ENCODE measurements at places on chromosomes 1 and 21.

DNA sequence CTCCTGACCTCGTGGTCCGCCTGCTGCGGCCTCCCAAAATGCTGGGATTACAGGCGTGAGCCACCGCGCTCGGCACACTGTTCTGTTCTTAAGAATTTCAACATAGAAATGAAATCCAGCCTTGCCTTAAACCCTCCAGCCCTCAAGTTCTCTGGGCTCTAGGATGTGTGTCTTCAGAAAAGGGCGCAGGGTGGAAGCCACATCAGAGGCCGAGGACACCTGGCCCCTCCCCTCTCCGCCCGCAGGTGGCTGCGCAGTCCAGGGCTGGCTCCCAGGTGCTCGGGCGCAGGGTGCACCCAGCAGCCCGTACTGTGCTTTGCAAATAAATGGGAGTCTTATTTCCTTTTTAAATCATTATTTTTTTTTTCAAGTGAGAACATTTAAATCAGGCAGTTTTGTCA is 2.0 kb upstream of the C1orf174 start:
- DNase-seq = no peak

DNA sequence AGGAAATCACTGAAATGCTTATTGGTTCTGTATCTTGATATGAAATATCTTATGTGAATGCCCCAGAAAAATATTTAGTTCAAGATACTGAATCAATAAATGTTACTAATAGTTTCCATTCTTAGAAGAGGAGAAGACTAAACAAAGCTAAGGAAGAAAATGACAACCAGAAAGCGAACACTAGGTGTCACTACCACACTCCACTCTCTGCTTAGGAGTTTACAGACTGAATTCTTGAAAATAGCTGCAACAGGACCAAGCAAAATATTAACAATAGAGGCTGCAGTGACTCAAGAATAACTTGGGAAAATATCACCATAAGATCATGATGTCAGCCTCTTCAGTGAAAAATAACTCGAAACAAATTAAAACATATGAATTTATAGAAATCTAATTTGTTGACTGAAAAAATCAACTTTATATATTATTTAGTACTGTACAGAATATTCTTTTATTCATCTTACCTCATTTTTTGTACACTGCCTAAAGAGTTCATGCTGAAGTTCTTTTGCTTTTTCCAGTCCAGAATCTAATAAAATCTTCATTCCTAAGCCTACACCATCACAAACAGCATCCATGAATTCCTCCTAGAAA is 61.6 kb downstream of the KIF14 start:
- peak; percentile 62 for DNase-seq

DNA sequence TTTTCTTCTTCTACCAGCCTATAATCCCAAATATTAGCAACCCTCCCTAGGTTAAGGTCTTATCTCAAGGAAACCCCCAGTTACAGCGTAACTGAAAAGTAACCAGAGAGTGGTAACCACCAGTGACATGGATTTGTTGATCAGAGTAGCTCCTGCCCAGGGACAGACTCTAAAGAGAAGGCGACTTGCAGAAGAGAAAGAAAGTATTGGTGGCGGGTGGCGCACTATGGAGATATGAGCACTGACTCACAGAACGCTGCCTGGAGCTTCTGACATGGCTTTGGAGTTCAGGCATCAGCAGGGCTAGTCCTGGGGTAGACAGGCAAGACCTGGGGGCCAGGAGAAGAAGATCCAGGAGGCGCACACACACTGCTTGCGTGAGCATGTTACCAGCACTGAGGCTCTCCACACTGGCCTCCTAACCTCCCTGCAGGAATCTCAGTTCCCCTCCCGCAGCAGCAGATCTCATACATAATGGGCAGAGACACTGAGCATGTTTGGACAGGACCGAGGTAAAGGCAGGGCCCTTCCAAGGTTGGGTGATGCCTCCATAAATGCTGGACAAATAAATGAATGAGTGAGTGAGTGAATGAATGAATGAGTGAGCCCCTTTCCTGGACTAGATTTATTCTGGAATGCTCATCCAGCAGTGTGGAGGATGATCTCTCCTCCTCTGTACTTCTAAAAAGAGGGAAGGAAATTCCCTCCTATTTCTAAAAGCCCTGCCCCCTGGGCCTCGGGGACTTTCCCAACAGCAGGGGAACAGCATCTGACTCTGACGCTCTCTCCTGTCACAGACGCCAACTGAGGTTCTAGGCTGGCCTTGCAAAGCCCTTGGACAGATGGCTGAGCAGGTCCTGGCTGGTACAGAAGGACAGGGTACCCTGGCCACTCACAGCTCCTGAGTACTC is 175.5 kb downstream of the CLIC6 start:
- DNase-seq = peak; percentile 61

- no peak for DNase-seq
These were observed 40.2 kb downstream of the HMCN1 start for GRCh38 chr1:185774394-185774793.

GRCh38 chr1:58786184-58786926 is 2.5 kb upstream of the JUN start:
- DNase-seq = no peak

Data from muscle of back (tissue), 13 donors.